Endodermal cell (in vitro differentiated cells): ENCODE measurements at places on chromosomes 7 and 10.
A peak's percentile ranks its signal among the peaks of the same experiment; 100 is the strongest.

- DNase-seq = no peak
Measured at GRCh38 chr7:64775289-64775688, 18.9 kb upstream of the ZNF138 start.

GRCh38 chr7:106278695-106279094 lies 6.1 kb downstream of the NAMPT start:
- no peak for DNase-seq

DNA sequence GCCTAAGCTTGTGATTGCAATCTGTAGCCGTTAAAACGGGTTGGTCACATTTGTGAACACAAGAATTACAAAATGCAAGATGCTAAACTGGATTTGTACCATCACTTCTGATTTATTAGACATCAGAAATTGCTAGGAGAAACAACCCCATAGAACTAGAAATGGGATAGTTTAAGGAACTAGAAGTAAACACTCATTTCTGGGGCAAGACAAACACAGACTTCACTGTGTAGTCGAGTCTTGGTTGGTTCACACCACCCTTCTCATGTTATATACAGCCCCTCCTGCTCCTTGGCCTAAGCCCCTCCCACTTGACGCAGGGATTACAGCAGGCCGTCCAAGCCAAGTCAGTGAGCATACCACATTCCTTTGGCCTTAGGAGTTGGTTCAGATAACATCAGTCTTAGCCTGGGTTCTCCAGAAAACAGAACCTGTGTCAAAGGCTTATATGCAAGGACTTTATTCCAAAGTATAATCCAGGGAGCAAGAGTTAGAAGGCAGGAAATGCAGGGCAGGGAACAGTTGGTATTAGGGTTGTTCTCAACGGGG lies 2.0 kb upstream of the NRAP start:
- peak; percentile 57 for DNase-seq

GRCh38 chr10:75211007-75211691 lies 553 bp downstream of the VDAC2 start:
- DNase-seq = peak; percentile 57

- DNase-seq = no peak
Measured at GRCh38 chr7:135195968-135196629, 15.2 kb downstream of the WDR91 start.

DNA sequence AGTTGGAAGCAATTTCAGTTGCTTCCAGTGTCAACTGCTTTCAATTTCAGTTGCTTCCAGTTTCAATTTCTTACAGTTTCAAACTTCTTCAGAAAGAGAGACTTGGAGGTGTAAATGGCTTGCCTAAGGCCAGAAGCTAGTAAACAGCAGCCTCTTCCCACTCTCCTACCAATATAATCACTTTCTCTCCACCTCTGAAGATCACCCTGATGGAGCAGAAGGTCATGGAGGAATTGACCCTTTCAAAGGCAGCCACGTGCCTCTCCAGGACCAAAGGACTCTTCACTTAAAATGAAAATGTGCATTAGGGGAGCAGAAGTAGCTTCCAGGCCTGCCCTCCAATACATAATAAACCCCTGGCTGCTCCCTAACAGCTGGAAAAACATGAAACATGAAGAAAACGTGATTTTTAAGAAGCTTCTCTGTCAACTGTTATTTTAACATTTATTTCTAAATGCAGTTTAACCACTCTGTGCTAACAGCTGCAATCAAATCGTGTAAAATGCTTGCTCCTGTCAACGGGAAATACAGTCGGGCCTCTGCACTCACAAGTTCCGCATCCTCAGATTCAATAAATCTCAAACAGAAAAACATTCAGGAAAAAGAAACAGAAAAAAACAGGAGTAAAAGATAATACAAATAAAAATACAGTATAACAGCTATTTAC lies 1020.6 kb downstream of the XPNPEP1 start:
- DNase-seq = no peak

DNA sequence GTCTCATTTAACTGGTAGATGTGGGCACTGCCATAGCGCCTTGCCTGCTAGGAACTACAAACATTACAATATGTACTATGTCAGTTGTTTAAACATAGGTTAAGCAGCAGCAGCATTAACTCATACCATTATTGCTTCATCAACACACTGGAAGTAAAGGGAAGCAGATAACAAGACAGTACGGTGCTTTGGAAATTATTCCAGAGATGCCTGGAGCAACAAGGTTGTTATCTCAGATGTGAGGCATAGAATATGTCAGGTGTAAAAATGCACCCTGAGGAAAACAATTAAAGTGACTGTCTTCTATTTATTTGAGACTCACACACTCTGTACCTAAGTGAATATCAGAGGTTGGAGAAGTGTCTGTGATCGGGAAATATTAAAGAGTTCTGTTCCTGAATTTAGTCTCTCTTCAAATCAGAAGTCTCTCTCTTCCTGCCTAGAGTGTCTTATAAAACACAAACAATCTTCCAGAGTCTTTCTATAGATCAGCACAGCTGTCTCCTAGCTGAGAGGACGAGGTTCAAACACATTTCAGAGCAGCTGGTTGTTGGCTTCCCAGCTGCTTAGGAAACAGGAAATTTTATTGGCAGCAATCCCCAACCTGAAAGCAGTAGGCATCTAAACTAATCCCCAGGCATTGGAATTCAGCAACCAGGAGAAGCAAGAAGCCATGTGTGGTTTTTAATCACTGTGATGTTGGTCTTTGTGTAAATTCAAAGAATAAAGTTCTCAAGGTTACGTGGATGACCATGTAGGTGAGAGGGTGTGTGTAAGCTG lies 994.4 kb upstream of the LRRTM3 start:
- no peak for DNase-seq

DNA sequence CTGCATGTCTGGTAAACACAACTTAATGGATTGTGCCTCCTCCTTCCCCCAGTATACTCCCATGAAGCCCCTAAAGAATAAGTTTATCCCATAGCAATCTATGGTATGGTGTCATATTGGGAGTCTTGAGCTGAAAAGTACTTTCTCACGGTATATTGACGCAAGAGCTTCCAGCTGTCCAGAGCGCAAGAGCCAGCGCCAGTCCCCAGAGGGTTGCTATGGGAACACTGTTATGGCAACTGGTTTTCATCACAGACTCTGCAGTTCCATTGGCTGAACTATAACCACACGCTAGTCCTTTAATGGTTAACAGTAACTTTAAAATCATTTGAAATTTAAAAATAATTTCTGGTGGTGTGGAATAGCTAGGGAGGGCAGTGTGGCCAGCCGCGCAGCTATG lies 46.9 kb downstream of the PRPF18 start:
- DNase-seq = no peak

DNA sequence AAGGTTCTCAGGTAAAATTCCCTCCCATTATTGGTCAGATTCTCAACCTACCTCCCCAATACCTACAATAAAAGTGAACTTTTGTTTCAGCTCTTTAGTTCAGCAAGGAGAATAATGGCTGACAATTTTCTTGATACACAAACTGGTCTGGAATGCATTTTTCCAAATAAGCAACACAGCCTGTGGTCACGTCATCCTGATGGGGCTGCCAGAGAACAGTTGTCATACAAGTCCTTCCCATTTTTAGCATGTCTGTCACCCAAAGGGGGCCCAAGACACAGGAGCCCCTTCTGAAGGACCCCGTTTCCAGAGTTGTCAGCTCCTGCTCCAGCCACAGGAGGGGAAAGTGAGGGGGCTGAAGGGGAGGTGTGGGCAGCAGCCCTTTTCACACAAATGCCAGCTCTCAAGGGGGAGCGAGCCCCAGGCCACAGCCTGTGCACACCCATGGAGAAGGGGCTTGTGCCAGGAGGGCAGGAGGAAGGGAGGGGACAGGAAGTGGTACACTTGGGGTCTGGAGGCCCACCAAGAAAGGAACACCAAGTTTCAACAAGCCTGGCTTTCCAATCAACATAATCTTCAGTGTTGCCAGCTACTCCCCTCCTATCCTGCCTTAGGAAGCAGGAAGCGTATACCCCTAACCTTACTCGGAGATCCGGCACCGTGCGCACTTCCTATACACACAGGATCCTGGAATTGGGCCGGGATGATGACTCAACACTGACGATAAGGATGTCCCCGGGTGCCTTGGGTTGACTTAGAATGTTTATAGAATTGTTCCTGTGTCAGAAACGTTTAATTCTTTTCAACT lies 43.4 kb upstream of the PDLIM1 start:
- DNase-seq = no peak

DNA sequence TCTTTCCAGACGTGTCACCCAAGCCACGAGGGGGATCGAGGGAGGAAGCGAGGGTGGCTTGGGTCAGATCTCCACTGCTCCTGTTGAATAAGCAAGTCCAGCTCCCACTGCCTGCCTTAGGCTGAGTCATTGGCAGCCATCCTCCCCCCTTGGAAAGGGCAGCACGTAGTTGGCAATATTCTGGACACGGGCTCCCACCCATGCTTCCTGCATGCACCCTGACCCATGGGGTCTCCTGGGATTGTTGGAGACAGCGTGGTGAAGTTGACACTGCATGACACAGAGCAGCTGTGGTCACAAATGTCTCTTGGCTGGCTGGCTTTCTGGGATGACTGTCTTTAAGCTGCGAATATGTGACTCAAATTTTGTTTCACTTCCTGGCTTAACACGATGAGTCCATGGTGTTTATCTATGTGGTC lies 11.2 kb downstream of the BTBD16 start:
- DNase-seq = no peak

DNA sequence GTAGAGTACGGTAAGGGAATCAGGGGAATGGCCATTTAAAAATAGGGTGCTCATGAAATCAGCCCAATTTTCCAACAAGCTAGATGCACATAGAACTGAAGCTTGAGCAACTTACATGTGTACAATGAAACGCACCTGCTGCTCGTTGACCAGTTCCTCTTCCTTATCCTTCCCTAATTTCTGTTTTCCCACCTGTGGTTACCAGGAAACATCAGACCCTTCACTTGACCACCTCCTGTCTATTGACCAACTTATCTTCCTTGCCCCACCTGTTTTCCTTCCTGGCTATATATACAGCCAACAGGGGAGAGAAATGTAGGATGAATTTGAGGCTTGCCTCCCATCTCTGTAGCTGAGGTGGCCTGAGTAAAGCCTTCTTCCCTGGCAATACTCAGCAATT lies 37.8 kb upstream of the RAPGEF5 start:
- no peak for DNase-seq

DNA sequence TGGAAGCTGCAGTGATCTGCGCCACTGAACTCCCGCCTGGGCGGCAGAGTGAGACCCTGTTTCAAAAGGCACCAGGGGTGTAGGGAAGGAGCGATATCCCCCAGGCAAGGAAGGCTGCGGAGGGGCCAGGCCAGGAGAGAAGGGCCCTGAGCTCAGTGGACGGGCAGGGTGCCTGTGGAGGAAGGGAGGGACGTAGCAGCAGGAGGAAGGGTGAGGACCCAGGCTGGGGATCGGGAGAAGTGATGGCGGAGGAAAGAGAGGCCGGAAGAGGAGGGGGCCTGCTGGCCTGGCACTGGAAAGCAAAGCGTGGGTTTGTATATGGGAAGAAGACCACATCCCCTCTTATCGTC lies 45.6 kb downstream of the ALOX5 start:
- DNase-seq = no peak

GRCh38 chr7:81407094-81407493 lies 362.8 kb downstream of the HGF start:
- DNase-seq = no peak

- peak; percentile 47 for DNase-seq
Measured at GRCh38 chr10:782751-783648, 93.5 kb upstream of the DIP2C start.

DNA sequence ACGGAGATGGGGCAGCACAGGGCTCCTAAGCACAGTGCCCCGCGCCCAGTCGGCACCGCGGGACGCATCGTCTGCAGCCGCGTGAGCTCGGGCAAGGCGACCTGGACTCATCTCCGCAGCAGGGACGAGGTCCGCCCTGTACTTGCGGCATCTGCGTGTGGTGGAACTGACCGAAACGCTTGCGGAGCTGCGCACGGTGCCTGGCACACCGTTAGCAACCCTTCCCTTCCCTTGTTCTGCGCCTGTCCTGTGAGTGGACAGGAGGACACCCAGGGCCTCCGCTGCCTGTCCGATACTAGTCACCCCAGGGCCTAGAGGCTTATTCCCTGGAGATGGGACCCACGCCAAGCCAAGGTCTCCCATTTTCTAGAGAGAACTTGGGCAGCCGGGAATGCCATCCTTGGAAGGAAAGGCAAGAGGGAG lies 98.5 kb downstream of the WDR11 start:
- peak; percentile 72 for DNase-seq

DNA sequence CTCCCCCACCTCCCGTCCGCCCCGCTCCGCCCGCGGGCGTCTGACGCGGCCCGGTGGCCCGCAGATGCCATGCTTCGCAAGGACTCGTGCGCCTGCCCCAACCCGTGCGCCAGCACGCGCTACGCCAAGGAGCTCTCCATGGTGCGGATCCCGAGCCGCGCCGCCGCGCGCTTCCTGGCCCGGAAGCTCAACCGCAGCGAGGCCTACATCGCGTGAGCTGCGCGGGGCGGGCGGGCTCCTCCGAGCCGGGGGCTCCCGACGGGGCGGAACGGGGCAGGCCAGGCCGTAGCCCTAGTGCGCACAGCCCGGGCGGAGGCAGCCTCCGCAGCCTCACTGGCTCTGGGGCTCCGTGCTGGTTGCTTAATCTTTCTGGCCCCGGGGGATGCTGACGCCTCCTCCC lies 2.8 kb downstream of the ASIC3 start:
- DNase-seq = peak; percentile 96

DNA sequence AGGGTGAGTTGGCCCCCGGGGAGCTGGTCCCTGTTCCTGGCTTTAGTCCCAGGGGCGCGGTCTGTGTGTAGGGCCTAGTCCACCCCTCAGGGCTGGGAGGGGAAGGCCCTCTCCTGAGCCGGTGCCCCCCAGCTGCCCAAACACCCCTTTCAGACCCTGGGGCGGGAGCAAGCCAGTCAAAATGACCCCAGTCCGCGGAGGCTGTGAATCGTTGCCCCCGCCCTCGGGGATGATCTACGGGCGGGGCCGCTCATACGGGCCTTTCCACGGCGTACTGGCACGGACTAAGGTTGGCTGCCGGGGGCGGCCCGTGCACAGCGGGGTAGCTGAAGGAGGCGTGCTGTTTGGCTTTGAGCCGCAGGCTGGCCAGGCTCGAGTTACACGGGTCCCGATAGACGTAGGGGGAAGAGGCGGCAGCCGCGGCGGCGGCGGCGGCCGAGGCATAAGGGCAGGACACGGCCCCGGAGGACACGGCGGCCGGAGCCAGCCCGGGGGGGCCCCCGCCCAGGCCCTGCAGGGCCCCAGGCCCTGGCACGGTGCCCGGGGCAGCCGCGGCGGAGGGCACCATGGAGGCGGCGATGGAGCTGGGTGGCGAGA lies 4.3 kb downstream of the ELOVL3 start:
- peak; percentile 94 for DNase-seq

GRCh38 chr7:20038676-20039075 lies 178.5 kb downstream of the MACC1 start:
- DNase-seq = no peak

DNA sequence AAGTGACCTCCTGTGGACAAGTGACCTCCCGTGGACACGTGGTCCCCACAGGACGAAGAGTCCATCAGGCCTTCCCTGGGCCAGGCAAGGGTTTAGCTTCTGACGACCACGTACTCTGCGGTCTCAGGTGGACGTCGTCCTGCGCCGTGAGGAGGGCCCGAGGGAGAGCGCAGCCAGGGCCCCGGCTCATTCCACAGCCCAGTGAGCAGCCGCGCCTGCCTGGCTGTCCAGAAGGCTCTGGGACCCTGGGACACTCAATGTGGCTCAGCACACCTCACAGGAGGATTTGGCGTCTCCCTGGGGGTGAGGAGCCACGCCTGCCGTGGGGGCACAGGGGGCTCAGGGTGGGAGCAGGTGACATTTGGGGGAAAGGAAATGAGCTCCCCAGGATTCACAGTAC lies 64.4 kb upstream of the CFAP46 start:
- no peak for DNase-seq
